Brain pericyte (primary cell): ENCODE measurements at places on chromosomes 7 and 10.

- no peak for DNase-seq
Observed at GRCh38 chr7:157355784-157356511, 19.1 kb downstream of the DNAJB6 start.

DNA sequence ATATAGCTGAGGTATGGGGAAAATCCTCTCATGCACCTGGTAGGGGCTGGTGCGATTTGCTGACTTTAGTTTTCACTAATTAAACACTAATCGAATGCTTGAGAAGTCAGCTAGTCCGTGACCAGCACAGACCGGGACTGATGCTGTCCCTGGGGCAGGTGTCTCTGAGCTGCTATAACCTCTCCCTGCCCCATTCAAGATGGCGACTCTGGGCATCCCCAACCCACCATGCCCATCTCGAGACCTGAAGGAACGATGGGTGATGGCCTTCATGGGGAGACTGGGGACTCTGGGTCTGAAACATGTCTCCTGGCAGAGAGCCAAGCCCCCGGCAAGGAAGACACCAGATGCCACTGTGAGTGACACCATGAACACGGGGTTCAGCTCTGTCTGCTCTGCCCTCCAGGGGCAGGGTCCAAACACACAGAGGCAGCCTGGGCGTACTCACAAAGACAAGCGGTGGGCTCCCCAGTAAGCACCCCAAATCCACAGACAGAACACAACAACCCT lies 57.4 kb downstream of the GNA12 start:
- DNase-seq, result no peak

GRCh38 chr7:126780993-126781392 lies 471.7 kb downstream of the GRM8 start:
- no peak for DNase-seq

DNA sequence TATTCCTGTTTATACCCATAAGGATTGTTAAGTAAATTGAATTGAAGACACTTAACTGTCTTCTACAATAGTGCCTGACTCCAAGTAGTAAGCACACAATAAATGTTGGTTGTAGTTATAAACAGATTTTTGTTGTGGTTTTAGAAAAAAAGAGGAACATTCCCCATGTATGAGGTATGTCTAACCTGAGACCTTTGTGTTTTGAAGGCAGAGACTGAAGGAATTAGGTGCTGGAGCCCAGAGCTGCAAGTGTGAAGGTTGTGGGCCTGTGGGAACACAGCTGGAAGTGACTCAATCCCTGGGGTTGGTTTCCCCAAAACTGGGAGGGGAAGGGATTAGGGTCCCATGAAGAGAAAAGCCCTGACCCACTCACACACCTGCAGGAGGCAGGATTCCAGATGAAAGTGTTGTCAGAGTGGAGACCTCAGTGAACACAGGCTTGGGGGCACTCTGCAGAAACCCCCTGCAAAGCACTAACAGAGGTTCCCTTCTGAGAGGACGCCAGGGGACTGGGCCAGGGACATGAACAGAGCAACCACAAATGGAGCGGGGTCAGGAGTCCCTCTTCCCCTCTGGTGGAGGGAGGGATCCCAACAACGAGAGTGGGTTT lies 265.1 kb upstream of the KLF14 start:
- DNase-seq, result no peak

GRCh38 chr7:101066833-101067177 lies 18.5 kb upstream of the TRIM56 start:
- DNase-seq, result no peak

DNA sequence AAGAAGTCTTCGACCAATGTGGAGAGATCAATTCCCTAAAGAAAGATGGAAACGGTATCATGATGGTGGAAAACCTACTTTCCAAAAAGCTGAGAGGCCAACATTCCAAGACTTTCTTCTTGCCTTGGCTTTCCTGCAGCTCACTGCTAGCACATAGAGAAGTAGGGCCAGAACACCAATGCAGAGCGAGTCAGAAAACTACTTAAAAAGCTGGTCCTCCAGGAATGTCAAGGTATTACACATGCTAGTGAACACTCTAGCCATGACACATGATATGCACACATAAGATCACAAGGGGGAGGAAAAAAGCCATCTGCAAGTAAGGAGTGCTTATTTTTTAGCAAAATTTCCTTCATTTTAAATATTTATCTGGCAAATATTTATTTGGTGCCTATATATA lies 22.7 kb downstream of the GPAM start:
- DNase-seq, result no peak

- DNase-seq, result no peak
Observed at GRCh38 chr10:7819121-7819460, 786 bp downstream of the TAF3 start.

- no peak for DNase-seq
Observed at GRCh38 chr10:63582690-63583089, 61.5 kb downstream of the REEP3 start.

DNA sequence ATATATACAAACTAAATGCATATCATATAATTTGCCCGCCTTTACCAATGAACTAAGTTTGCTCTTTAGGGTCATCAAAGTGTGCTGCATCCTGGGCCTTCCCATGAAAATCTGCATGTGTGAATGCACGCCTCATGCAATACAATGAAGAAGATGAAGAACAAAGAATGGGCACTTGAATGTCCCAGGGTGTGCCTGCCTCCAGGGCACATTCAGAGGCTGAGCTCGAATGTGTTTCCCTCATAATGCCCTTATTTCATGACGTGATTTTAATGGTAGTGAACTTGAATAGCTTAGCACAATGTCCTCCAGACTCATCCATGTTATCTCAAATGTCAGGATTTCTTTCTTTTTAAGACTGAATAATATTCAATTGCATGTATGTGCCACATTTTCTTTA lies 824.9 kb downstream of the TNS3 start:
- DNase-seq, result no peak

GRCh38 chr7:150450491-150451001 lies at the start of gene GIMAP8:
TSS of gene GIMAP8 (plus strand) at chr7:150450630. CDS start at chr7:150466699, 16,069 bp downstream.
- DNase-seq, result no peak

- DNase-seq, result no peak
Observed at GRCh38 chr10:74056050-74056818, 58.3 kb downstream of the VCL start.

DNA sequence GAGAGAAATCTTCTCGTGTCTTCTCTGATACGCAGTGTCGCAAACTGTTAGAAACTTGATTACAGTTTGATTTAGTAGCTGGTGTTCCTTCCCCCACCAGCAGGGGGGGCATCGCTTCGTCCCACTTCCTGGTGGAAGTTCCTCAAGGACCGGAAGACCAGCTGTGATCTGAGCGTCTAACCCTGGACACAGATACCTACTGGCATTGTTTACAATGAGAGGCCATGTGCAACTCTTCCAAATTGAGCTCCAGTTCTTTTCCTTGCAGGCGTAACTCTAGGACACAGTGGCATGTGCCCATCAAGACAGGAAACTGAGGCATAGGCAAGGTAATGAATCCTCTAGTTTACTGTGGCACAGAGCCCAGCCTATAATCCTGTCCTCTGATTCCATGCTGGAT lies 219.0 kb downstream of the CCDC3 start:
- DNase-seq, result no peak

- no peak for DNase-seq
Observed at GRCh38 chr7:143504215-143504936, 26.7 kb downstream of the TAS2R41 start.

GRCh38 chr10:88852327-88852726 lies 683 bp upstream of the ANKRD22 start:
- DNase-seq, result no peak

DNA sequence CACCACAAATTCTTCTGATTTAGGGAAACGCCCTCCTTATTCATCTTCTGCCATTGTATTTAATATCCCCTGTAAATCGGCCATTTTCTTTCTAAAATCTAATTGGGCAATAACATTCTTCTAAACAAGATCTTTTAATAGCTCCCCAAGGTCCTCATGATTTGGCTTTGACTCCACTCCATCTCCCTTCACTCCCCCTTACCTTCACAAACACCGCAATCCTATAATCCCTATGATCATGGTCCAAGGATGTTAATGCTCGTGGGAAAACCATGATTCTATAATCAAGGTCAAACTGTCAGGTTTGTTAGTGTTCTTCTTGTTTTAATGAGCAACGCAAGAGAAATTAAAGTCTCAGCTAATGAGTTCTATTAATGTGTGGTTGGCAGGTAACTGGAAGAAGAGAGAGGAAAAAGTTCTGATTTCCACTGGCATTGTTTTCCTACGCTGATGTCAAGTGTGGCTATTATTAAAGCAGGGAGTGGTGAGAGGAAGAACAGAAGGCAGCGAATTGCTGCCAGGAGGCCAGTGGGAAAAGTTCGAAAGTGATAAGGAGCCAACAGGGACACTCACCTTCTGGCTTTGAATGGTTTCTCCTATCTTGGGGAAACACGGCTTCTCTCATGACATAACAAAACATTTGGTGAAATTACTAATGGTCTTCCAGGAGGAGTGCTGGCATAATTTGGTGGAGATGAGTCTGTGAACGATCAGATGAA lies 28.1 kb downstream of the LRRC72 start:
- DNase-seq, result no peak

- DNase-seq, result no peak
Observed at GRCh38 chr10:83908506-83908905, 230.8 kb upstream of the GHITM start.

- no peak for DNase-seq
Observed at GRCh38 chr7:30926313-30926712, 14.7 kb downstream of the AQP1 start.

GRCh38 chr7:157568106-157568769 lies 231.4 kb downstream of the DNAJB6 start:
- no peak for DNase-seq

GRCh38 chr10:72337039-72337629 lies 17.6 kb downstream of the DNAJB12 start:
- no peak for DNase-seq

DNA sequence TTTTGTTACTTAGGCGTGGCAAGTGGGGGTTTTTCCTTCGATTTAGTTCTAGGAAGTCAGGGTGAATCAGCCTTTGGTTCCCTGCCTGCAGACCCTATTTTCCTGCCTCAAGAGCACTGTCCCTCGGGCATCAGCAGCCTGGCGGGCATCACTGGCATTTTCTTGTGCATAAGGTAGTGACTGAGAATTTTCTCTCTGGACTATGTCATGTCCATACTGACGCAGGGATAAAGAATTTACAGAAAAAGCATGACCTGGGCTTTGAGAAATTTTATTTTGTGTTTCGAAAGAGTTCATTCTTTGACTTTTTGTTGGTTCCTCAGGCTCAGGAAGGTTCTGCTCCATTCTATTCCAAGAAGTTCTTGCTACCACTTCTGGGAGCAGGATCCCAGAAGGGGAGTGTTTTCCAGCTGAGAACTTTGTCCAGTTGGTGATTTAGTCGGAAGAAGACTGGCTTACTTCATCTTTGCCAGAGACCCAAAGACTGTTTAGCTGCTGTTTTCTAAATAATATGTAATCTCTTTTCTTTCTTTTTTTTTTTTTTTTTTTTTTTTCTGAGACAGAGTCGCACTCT lies 213.9 kb upstream of the SH2B2 start:
- no peak for DNase-seq

- DNase-seq, result no peak
Observed at GRCh38 chr7:111090846-111091245, at the start of gene LRRN3. TSS of gene LRRN3 (plus strand) at chr7:111091127. CDS start at chr7:111122773, 31,646 bp downstream.

DNA sequence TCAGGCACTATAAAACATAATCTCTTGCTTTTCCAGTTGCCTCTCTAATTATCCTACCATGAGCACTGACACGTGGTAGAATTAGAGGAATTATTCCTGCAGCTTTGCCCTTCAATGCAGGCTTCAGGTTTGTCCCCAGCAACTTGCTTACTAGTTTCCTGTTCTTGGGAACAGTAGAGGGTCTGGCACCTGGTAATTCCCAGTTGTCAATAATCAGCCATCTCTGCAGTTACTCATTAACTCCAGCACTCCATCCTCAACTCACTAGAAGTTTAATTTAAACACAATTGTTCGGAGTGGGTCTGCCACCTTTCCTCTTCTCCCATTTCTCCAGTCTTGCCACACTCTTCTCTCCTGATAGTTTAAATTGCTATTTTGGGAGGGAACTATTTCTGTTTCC lies 324.3 kb upstream of the KIAA1217 start:
- no peak for DNase-seq

- DNase-seq, result no peak
Observed at GRCh38 chr10:98696516-98696915, 249.8 kb upstream of the HPS1 start.

DNA sequence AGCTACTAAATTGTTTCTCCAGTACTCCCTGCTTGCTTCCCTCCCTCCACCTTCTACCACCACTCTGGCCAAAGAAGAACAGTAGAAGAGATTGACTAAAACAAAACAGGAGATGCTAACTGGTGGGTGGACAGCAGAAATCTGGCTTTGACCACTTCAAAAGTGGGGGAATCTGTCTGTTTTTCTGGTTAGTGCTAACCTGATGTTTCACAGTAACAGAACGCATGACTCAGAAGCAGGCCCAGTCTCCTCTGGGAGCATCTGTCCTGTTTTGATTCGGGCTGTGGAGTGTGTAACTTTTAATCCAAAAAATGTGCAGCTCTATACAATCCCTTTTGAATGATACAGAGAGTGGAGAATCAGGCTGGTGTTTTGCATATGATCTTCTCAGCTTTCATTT lies 32.7 kb upstream of the ZNF438 start:
- peak; percentile 55 for DNase-seq

- no peak for DNase-seq
Observed at GRCh38 chr7:44331682-44332081, 6.3 kb upstream of the CAMK2B start.

DNA sequence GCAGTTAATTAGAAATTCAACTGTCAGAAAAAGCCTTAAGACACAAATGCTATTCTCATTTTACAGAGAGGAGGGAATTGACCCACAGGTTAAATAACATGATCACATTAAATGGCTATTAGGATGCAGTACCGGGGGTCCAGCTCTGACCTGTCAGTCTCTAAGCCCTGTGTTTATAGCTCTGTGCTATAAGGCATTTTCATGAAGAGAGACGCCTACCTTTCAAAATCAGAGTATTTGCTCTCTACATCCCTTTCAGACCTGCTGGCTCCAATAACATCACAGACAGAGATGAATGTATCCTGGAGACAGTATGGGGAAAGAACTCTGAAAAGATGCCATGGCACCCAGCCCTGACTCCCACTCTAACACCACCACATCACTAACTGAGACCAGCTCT lies 189.9 kb upstream of the PRSS58 start:
- no peak for DNase-seq

GRCh38 chr7:11343136-11343535 lies 369.5 kb downstream of the PHF14 start:
- DNase-seq, result no peak

DNA sequence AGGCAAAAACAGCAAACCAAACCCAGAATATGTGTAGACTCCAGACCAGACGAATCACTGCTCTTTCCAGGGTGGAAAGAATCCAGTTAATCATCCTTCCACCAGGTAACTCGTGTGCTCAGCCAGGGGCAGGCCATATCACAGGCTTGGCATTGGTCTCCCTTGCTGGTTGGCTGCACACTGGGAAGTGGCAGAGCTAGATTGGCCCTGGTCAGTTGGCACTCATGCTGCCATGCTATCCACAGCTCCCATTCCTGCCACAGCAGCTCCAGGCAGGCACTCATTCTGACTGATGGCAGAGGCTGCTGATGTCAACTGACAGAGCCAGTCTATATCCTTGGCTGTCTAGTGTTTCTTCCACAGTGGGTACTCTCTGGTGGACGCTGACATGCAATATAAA lies 9.7 kb upstream of the GDF10 start:
- DNase-seq, result no peak

- no peak for DNase-seq
Observed at GRCh38 chr10:13730306-13730652, 143.5 kb downstream of the PRPF18 start.

GRCh38 chr7:29884399-29885272 lies 78.3 kb downstream of the WIPF3 start:
- no peak for DNase-seq

GRCh38 chr10:31771331-31771831 lies 157.2 kb downstream of the ARHGAP12 start:
- DNase-seq, result no peak

GRCh38 chr10:86654411-86655172 lies at the start of gene OPN4:
TSS of gene OPN4 (plus strand) at chr10:86654547. CDS start at chr10:86654784, 237 bp downstream.
- no peak for DNase-seq
